ENCODE measurements at places on chromosomes 12 and 14. TPM values are rescaled to one million over a fixed set of nuclear protein-coding genes. Genes with fewer than 3 reads are reported as not detected.

- H3K36me3 ChIP-seq, result no peaks in the 10 kb centered on the region
- DNase-seq, result no peak
- H3K4me1 ChIP-seq, result peaks cover 10% of the 10 kb centered on the region
- no peaks in the 10 kb centered on the region for H3K27me3 ChIP-seq
Observed at GRCh38 chr12:120851944-120852343, 52.2 kb downstream of the SPPL3 start.

DNA sequence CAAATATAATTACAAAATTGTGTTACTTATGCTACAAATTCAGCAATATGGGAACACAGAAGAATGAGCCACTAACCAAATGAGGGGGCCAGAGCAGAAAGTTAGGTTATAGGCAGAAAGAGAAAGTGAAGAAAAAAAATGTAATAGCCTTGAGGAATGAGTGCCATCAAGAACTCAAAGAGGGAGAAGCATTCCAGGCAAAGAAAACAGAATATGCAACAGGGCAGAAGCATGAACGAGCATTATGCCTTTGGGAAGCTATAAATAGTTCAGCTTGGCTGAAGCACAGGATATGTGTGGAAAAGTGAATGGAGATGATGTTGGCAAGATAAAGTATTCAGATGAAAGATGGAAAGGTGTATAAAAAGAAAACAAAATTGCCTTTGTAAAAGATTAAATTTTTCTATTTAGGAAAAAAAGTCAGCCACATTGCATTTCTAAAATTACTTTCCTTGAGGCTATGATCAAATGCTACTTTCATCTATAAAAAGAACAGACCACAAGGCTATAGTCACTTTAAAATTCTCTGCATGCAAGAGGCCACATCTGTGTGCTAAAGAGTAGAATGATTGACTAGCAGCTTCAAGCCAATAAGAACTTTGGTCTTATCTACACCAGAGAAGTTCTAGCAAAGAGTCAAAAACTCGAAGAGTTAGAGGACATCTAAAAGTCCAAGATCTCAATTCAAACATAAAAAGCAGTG, 193.6 kb upstream of the GARIN6 start:
- no peak overlapping the region for H3K27ac ChIP-seq
- no peak for DNase-seq
- H3K36me3 ChIP-seq, result no peaks in the 10 kb centered on the region
- H3K4me3 ChIP-seq, result no peak overlapping the region
- H3K27me3 ChIP-seq, result no peaks in the 10 kb centered on the region

- H3K4me3 ChIP-seq, result no peak overlapping the region
- no peak overlapping the region for H3K27ac ChIP-seq
- no peaks in the 10 kb centered on the region for H3K36me3 ChIP-seq
- DNase-seq, result peak; percentile 16
- H3K4me1 ChIP-seq, result no peaks in the 10 kb centered on the region
- H3K27me3 ChIP-seq, result no peaks in the 10 kb centered on the region
Observed at GRCh38 chr12:42570076-42570475, 19.5 kb downstream of the PRICKLE1 start.

DNA sequence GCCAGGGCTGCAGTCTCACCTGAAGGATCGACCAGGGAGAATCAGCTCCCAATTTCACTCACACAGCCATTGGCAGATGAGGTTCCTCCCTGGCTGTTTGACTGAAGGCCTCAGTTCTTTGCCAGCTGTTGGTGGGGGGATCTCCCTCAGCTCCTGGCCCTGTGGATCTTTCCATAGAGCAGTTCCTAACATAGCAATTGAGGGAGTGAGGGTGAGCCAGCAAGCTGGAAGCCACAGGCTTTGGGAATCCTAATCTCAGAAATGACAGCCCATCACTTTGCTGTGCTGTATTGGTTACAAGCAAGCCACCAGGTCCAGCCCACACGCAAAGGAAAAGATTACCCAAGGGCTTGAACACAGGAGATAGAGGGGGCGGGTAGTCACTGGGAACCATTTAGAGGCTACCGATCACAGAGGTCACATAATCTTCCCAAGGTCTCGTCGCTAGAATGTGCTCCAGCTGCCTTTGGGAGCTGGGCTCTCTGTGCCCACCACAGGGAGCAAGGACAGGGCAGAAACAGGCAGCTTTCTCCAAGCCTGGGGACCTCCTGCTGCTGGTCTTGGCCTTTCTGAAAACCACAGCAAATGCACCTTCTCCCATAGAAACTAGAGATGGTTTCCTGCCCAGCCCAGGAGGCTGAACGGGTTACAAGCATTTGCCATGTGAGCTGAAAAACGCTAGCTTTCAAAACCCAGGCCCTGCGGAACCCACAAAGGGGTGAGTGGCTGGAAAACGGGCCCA, 4.6 kb upstream of the OTUB2 start:
- DNase-seq, result no peak
- no peak overlapping the region for H3K27ac ChIP-seq
- H3K4me3 ChIP-seq, result no peak overlapping the region
- peaks cover 6% of the 10 kb centered on the region for H3K4me1 ChIP-seq
- peaks cover 3% of the 10 kb centered on the region for H3K27me3 ChIP-seq

- no peaks in the 10 kb centered on the region for H3K27me3 ChIP-seq
- no peak for DNase-seq
- no peaks in the 10 kb centered on the region for H3K4me1 ChIP-seq
- no peak overlapping the region for H3K4me3 ChIP-seq
- no peak overlapping the region for H3K27ac ChIP-seq
Observed at GRCh38 chr12:129115558-129115957, 262.3 kb downstream of the GLT1D1 start.

GRCh38 chr12:6688543-6688998, 604 bp downstream of the ZNF384 start:
- peak; percentile 78 for DNase-seq
- H3K27me3 ChIP-seq, result no peaks in the 10 kb centered on the region
- H3K27ac ChIP-seq, result peak overlapping the region; percentile 91

DNA sequence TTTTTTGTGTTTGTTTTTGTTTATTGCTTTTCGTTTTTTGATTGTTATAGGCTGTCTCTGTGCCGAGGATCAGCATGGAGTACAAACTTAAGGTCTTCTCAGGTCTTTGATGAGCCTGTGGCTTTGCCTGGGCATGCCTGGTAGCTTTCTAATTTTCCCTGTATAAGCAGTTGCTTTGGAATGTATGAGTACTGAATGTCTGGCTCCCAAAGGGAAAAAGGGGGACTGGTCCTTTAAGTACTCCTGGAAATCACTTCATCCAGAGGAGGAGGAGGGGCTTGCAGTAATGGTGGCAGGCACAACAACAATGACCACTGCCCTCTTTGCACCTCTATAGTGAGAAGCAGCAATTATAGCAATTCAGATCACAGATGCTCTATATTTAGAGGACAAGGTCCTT, 67.6 kb upstream of the TTC7B start:
- peaks cover 5% of the 10 kb centered on the region for H3K36me3 ChIP-seq
- H3K27me3 ChIP-seq, result no peaks in the 10 kb centered on the region
- H3K4me3 ChIP-seq, result no peak overlapping the region
- H3K4me1 ChIP-seq, result no peaks in the 10 kb centered on the region

The DHRS4L2 gene
- polyA plus RNA-seq, result 109 TPM

DNA sequence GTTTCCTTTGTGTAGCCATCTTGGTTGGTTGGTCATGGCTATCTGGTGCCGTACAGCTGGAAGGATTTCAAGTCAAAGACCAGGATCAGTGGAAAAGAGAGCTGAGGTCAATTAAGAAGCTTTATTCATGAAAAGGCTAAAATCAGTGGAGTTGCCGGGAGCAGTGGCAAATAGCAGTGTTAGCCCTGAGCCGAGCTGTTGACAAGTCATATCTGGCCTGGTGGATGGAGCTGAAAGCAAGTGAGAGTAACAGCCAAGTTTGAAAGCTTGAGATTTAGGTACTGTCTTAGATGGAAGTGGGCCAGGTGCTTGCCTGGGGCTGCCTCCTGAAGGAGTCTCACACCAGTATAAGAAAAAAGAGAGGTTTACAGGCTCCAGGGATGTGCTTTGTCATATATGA, 9.0 kb downstream of the BATF start:
- peaks cover 2% of the 10 kb centered on the region for H3K27me3 ChIP-seq
- DNase-seq, result no peak
- no peak overlapping the region for H3K27ac ChIP-seq
- peaks cover 2% of the 10 kb centered on the region for H3K4me1 ChIP-seq

DNA sequence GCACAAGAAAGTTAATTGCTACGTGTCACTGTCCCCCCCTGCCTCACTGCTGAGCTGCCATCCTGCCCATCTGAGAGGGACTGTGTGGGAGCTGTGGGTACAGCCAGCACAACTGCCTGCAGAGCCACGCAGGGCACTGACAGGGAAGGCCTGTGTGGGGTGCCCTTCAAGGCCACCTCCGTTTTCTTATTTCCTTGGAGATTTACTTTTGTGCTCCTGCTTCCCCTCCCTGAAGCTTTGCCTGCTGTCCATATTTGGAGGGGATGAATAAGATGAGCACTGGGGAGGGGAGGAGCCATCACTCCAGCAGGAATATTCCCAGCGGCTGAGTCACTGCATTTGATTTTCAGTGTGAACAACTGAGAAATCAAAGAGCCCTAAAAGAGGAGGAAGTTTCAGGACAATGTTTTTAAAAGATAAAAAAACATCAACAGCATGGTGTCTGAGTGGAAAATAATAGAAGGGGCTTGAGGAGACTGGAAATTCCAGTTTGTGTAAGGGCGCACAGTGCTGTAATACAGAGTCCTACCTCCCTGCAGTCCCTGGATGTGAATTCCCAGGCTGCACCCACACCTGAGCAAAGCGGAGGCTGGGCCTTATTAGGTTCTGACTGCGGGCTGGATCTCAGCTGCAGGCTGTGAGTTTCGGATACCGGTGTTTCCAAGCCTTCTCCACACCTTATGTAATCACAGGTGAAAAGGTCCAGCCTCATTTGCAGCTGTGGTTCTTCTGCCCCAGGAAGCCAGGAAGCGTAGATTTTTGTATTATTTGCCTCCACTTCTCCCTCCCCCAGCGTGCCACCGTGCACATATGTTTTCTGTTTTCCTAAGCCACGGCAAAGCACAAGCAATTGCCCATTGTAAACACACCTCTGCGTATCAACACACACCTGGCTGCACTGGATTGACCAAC, 192.6 kb upstream of the BCL2L14 start:
- no peaks in the 10 kb centered on the region for H3K27me3 ChIP-seq
- H3K36me3 ChIP-seq, result no peaks in the 10 kb centered on the region
- no peak overlapping the region for H3K4me3 ChIP-seq
- peak; percentile 45 for DNase-seq
- H3K27ac ChIP-seq, result peak overlapping the region; percentile 34

GRCh38 chr12:95151821-95152220, 65.4 kb downstream of the FGD6 start:
- H3K36me3 ChIP-seq, result peaks cover 15% of the 10 kb centered on the region
- DNase-seq, result no peak
- no peak overlapping the region for H3K27ac ChIP-seq
- no peaks in the 10 kb centered on the region for H3K4me1 ChIP-seq

DNA sequence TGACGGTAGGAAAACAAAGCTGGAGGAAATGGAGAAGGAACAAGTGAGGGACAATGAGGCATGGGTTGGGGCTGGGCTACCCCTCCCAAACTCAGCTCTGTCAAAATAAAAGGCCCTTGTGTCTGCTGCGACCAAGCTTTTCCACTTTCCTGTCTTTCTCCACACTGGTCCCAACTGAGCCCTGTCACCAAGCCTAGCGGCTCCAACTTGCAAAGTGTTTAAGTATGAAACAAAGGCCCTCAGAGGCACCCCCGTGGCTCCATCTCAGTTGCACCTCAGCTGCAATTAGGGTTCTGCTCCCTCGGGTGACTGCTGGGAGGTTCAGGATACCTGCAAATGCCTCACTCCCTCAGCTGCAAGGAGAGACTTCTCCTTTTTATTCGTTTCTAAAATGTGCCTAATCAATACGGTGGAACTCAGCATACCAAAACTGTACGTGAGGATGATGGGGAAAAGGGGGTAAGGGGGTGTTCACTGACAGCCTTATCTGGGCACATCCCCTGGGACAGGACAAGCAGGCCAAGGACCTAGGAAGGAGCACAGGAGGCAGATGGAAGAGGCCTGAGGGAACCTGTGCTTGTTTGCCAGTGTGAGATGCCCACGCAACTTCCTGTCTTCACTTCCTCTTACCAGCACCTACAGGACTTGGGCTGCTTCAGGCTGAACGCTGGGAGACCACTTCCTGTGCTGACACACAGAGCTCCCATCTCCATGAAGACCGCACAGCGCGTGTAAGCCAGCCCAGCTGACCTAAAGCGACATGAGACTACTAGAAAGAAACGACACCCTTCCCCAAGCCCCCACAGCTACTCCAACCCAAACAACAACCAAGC, 8.9 kb downstream of the VAMP1 start:
- H3K4me3 ChIP-seq, result no peak overlapping the region
- H3K4me1 ChIP-seq, result peaks cover 3% of the 10 kb centered on the region
- peaks cover 31% of the 10 kb centered on the region for H3K36me3 ChIP-seq
- no peaks in the 10 kb centered on the region for H3K27me3 ChIP-seq

The LBHD2 gene
- not detected for polyA plus RNA-seq

The DDN gene
- not detected for polyA plus RNA-seq

The NFE2 gene
- polyA plus RNA-seq, result not detected

DNA sequence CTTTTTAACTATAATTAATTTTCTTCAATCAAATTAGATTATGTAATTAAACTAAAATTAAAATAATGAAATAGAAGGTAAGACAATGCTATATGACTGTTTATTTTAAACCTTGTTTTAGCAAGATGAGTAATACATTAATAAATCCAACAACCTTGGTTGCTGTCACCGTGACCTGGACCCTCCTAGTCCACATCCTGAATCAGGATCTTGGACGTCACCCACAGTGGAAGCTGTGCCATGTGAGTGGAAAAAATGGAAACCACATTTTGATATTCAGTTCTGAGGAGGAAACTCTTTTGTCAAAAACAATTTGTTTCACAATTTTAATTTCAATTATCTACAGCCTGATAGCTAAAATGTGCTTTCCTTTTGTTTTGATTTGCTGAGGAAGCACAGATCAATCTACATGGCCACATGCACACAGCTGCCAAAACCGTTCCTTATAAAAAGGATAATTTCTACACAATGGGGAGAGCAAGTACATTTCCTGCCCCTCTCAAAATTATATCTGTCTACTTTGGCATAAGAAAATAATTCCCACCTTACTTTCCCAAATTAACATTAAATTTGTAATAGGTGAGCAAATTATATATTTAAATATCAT, 255.5 kb downstream of the RASSF9 start:
- H3K4me1 ChIP-seq, result no peaks in the 10 kb centered on the region
- H3K4me3 ChIP-seq, result no peak overlapping the region
- no peak for DNase-seq
- H3K27me3 ChIP-seq, result no peaks in the 10 kb centered on the region
- no peak overlapping the region for H3K27ac ChIP-seq

The GPRC5A gene
- 15.8 TPM for polyA plus RNA-seq

The CBLN3 gene
- polyA plus RNA-seq, result 4.8 TPM
